Brain (organoid and tissue), 16 donors: ENCODE measurements at places on chromosomes 6 and 20. TPM values are rescaled to one million over a fixed set of nuclear protein-coding genes. Genes with fewer than 3 reads are reported as not detected.

- DNase-seq: no peak
Measured at GRCh38 chr6:57247603-57248002, 25.5 kb upstream of the RAB23 start.

DNA sequence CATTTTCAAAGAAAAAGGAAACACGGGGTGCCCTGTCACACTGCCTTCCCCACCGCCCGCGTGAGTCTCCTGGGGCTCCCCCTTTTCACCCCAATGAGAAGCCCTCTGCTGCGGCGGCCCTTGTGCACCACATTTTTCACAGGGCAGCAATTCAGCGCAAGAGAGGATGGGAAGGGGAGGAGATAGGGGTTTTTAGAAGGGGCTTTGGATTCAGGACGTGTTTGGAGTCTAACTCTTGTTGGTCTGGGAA, 726 bp upstream of the ARFGEF3 start:
- DNase-seq: no peak

DNA sequence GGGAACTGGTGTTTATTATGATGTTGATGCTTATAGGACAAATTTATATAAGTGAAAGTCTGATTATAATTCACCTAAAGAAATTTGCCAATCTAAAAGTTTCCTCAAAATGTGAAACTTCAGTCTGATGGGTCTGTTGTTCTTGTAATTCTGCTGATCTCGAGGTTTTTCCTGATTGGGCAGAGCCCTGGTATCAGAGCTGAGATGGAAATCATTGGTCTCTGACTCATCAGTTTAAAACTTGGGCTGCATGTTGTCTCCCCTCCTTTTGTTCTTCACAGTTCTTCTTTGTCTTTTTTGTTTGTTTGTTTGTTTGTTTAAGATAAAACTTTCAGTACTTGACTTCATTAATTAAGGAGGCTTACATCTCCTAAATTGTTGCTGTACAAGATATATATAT, 5.9 kb downstream of the SMAP1 start:
- no peak for DNase-seq

DNA sequence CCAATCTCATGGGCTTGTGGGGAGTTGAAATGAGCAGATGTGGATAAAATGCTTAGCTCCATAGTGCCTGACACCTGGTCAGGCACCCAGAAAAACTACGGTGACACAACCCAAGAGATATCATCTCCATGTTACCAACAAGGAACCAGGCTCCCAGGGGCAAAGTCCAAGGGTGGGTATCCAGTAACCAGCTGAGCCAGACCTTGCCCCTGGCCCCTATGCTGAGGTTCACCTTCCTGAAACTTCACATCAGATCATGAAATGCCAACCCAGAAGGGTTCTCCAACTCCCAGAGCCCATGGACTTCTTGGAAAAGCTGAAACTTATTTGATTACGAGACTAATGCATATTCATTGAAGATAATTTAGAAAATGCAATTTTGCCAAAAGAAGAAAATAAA, 141.8 kb upstream of the KCNG1 start:
- DNase-seq: no peak

DNA sequence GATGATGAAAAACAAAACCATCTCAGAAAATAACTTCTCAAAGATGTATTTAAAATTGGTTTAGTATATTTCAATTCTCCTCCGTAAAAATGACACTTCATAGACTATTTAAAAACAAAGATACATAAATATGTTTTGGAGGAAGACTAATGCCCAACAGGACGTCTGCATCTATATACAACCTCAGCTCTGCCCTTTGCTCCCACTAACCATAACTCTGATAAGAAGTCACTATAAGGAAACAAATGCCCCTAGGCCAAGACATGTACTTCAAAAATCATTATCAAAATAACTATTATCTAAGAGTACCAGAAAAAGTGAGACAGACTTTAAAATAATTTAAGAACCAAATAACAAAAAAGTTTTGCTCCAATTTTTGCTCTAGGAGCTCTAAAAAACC, 23.4 kb downstream of the PLAGL1 start:
- no peak for DNase-seq

CST5 gene
- polyA plus RNA-seq: not detected
